ENCODE measurements at places on chromosomes 2 and 18. TPM values are rescaled to one million over a fixed set of nuclear protein-coding genes. Genes with fewer than 3 reads are reported as not detected.

DNA sequence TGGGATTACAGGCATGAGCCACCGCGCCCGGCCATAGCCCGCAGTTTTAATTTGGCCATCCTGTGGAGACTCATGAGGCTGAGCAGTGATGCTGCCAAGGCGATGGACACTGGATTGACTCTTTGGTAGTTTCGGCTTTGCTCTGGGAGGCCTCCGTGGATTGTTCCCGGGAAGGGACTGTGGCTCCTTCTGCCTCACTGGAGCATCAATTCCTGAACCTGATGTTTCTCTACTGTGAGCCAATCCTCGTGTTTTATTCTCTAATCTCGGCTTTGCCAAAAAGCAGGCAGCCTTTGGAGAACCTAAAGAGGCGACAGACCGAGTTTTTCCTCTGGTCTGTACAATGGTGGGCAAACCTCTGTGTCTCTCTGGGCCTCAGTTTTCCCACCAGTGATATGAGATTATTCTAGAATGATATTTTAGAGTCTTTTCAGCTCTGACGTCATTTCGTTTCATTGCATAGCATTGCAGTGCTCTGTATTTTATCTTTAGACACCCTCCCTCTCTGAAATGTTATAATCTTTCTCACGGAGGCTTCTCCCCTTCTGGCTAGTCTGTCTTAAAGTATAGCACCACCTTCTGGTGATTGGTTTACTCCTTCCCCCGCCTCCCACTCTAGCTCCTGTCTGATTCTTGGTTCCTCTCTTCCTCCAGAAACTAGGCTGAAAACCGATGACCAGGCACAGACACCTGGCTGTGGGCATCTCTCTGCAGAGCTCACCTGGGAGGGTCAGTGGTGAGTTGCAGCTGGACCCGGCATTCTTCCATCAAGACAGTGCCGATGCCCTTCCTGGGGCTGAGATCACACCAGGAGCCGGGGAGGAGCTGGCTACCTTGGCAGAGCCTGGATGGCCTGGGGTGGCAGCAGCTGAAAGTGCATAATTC lies 341.3 kb downstream of the MYCN start:
- DNase-seq: no peak

GRCh38 chr2:186575302-186575701 lies 14.6 kb upstream of the ITGAV start:
- DNase-seq: peak; percentile 86

- no peak for DNase-seq
Observed at GRCh38 chr2:186485576-186485870, 537 bp upstream of the ZC3H15 start.

DNA sequence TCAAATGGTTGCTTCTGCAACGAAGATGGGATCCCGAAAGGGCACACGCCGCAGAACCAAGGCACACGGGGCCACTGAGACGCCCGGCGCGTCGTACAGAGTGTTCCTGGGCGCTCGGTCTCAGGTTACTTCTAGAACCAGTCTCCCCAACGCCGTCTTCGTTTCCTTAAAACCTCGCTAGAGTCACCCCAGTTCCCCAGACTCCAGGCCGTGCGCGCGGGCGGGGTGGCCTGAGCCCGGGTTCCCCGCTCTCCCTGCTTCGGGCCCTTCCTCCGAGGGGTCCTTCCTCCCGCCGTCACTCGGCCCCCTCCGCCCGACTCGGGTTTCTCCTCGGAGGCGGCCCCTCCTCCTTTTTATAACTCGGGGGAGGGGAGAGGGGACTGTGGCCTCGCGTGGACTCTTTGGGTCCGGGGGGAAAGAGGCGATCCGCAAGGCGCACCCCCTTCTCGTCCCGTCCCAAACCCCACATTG lies 774 bp upstream of the FZD7 start:
- DNase-seq: peak; percentile 78

- no peak for DNase-seq
Observed at GRCh38 chr2:226551522-226552250, 247.9 kb downstream of the IRS1 start.

DNA sequence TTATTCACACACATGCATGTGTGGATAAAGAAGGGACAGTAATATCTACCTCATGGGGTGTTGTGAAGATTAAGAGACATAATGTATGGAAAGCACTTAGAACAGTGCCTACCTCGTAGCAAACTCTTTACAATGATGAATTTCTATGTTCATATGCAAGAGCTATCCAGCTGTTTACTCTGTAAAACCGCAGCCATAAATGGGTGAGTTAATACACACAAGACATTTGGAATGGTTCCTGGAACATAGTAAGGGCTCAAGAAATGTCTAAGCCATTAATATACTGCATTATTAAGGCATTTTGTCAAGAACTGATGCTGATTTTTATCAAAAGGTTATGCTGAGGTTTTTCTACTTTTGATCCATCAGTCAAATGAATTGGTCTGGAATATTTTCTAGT lies 1076.2 kb downstream of the TSN start:
- no peak for DNase-seq

- DNase-seq: no peak
Observed at GRCh38 chr2:45330108-45330507, 281.0 kb downstream of the SRBD1 start.

GRCh38 chr2:158509928-158510797 lies 53.4 kb downstream of the PKP4 start:
- DNase-seq: no peak

DNA sequence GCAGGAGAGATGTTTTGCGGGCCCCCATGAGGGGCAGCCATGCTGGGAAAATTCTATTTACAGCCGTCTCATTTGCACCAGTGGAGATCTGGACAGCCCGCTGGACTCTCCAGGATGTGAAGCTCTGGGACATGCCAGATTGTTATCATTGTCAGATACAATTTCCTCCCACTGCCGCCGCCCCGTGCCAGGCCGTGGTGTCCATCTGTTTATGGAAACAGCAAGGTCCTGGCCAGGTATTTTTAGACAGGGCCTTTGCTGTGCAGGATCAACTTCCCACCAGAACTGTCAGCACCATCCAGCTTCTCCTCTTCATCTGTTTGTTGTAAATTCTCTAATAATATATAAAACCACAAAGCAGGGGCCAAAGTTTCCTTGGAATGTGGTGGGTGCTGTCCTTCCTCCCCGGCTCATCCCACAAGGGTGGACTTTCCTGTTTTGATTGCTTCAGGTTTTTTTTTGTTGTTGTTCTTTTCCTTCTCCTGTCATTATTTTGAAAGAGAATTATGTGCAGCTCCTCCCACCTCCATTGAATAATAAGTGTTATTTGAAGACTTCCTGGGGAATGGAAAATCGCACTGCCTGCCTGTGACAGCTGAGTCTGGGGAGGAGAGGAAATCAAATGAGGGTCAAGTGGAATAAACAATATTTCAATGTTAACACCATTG lies 398.1 kb downstream of the TNS1 start:
- no peak for DNase-seq

DNA sequence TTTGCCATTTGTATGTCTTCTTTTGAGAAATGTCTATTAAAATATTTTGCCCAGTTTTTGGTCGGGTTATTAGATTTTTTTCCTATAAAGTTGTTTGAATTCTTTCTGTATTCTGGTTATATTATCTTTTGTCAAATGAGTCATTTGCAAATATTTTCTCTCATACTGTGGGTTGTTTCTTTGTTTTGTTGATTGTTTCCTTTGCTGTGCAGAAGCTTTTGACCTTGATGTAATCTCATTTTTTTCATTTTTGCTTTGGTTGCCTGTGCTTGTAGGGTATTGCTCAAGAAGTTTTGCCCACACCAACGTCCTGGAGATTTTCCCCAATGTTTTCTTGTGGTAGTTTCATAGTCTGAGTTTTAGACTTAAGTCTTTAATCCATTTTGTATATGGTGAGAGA lies 245.7 kb downstream of the ADCYAP1 start:
- DNase-seq: no peak

DNA sequence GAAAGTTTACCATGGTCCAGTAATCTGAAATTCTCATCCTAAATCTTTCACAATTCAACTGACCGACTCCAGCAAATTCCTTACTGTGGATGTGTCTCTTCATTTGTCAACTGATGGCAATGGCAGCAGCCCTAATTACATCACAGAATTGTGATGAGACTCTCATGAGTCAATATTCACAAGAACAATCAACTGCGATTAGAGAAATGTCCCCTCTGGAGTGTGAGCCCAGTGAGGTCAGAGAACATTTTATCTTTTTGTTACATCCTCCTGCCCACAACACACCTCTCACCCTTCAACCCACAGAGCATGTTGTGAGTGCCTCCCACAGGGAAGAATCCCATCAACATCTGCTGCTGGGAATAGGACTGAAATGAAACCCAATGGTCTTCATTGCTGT lies 73.6 kb downstream of the CD226 start:
- no peak for DNase-seq

DNA sequence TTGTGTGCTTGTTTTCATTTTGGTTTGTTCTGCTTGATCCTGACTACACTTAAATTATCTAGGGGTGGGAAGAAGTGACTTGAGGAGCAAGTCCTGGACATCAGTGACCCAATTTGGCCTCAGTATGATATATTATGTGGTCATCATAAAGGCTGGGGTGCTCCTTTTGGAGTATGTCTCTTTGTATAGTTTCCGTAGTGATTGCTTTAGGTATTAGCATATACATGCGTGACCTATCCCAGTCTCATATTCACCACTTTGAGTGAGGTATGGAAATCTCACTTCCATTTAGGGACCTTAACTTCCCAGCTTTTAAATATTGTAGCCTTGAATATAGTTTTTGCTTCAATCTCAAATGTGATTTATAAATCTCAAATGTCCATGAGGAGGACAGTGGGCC lies 241.0 kb downstream of the PTGR3 start:
- DNase-seq: no peak

GRCh38 chr2:152499896-152500735 lies 165.1 kb downstream of the FMNL2 start:
- no peak for DNase-seq

GRCh38 chr2:168801961-168802858 lies at the start of gene NOSTRIN:
Gene NOSTRIN, plus strand, starts transcription at chr2:168802637. Its CDS starts 10 bp downstream, at chr2:168802647.
- DNase-seq: peak; percentile 68

- DNase-seq: no peak
Observed at GRCh38 chr2:221495731-221496130, 76.4 kb downstream of the EPHA4 start.

CHST9 gene
- 0.21 TPM for total RNA-seq

PDE11A gene
- 0.75 TPM for total RNA-seq

C2orf80 gene
- total RNA-seq: not detected

NT5C1B gene
- total RNA-seq: not detected

CNDP1 gene
- not detected for total RNA-seq

MYO1B gene
- total RNA-seq: 27.4 TPM

LOXHD1 gene
- total RNA-seq: not detected

CYP27A1 gene
- total RNA-seq: 53.1 TPM

CFAP221 gene
- not detected for total RNA-seq

SAG gene
- total RNA-seq: not detected

All from ascending aorta (tissue), 2 donors.